ENCODE measurements at places on chromosomes 7 and 10.

GRCh38 chr7:5532536-5533335, 109.1 kb upstream of the TNRC18 start:
- DNase-seq = peak; percentile 40

GRCh38 chr7:96069401-96069800, 252.5 kb downstream of the SLC25A13 start:
- no peak for DNase-seq

DNA sequence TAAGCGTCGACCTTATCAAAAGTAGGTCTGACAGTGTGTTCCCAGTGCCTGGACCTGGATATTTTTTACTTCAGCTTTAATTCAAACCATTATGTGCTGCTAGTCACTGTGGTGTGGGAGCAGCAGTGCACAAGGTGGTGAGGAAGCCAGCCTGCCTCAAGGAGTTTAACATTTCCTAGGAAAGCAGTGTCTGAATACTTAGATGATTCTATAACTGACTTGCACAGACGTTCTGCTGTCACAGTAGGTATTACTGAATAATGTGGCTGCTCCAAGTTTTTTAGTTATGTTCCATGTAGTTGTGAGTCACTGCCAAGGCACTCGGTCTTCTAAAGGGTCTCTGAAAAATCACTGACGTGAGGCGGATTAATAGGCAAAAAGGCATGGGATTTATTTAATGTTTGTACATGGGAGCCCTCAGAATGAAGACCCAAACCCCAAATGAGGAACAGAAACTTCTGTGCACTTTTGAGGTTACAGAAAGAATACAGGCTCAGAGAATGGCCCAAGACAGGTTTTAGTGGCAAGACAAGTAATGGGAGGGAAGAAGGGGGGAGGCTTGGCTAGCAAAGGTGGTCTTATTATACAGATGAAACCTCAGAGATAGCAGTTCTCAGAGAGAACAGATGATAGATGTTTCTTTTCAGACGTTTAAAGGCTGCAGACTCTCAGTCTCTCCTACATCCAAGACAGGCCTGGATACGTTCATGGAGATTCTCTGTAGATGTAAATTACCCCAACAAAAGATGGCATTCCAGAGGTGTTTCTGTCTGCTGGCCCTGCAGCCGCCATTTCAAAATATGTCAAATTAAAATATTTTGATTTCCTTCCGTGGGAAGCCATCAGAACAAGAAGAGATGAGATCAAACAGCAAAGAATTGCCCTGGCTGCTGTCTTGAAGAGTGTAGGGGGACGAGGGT, 209.3 kb downstream of the SDK1 start:
- DNase-seq = no peak

- peak; percentile 58 for DNase-seq
Measured at GRCh38 chr10:110471566-110472139, 26.1 kb upstream of the DUSP5 start.

DNA sequence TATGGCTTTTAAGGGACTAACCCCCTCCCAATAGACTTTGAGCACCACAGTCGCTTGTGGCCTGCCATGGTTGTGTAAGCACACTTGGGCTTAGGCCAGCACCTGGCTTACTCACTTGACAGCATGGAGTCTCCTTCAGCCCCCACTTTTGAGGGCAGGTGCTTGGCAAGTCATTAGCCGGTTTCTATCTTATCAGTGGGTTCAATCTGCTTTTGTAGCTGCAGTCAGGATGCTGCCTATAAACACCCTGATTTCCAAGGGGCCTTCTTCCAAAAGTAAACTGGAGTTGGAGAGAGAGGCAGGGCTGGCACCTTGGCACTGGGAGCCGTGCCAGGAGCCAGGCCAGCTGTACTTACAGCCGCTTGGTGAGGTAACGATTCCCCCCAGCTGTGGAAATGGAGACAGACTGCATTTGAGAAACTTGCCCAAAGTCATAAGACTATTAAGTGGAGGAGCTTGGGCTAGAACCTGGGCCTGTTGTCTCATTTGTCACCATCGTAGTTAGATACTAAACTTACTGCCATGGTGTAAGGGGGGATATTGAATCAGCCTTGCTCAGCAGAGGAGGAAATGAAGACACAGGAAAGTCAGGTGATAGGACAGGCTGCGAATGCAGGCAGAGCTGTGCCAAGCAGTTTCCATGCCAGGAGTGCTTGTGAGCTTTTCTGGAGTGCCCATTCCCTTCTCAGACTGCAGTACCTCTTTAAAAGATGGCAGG, 92.2 kb upstream of the EFCAB10 start:
- no peak for DNase-seq

GRCh38 chr7:70392256-70392876, 739.6 kb upstream of the GALNT17 start:
- no peak for DNase-seq

DNA sequence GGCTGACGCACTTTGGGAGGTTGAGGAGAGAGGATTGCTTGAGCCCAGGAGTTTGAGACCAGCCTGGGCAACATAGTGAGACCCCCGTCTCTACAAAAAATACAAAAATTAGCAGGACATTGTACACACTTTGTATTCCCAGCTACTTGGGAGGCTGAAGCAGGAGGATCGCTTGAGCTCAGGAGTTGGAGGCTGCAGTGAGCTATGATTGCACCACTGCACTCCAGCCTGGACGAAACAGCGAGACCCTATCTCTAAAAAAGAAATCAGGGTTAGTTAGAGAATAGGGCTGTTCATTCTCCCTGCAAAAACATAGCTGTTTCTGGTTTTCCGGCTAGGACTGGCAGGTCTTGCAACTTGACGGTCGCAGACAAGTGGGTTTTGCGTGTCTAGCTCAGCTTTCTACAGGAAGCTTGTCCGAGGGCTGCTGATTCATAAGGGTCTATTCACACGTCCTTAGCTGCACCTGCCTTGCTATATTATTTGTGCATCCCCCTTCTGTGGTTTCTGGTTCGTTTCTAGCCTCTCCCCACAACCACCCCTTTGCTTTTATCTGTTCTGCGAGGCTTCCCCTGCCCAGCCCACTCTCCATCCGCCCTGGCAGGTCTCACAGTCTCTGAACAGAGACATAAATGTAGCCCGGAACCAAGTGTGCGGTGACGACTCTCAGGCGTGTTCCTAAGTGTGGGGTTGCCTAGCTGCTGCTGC, 10.7 kb downstream of the AMZ1 start:
- DNase-seq = no peak

DNA sequence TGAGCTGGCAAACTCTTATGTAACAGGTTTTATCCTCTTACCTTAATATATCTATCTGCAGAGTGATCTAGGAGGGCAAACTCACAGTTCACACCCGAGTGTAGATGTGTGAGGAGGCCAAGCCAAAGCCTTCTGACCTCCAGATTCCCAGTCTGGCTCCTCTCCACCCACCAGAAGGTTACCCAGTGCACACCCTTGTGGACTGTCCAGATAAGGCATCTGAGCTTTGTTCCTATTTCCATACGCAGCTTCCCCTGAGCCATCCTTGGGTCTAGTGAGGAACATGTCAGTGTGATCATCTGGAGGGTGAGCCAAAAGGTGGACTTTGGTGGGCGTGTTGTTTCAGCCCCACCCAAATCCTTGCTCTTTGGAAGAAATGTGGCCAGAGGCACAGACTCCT, 203.0 kb upstream of the MEOX2 start:
- no peak for DNase-seq

GRCh38 chr7:92872701-92873100, 36.3 kb upstream of the CDK6 start:
- no peak for DNase-seq

- no peak for DNase-seq
Measured at GRCh38 chr7:105439174-105439893, 50.6 kb upstream of the SRPK2 start.

- DNase-seq = no peak
Measured at GRCh38 chr7:148458263-148458662, 132.3 kb upstream of the C7orf33 start.

GRCh38 chr7:121384265-121384664, 11.8 kb downstream of the FAM3C start:
- no peak for DNase-seq

DNA sequence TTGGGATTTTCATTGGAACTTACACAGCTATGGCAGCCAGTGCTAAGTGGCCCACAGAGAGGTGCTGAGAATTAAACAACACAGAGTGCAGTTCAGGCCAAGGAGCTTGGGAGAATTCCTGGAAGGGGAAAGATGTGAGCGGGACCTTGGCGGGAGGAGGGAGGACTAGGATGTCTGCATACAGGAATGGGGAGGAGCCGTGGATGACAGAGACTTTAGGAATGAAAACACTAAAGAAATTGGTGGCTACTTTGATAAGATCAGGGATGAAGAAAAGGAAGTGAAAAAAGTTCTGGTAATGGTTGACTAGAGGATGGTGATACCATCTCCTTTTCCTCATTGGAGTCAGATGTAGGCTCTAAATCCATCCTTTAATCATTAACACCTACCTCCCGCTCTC, 234.2 kb upstream of the FZD8 start:
- DNase-seq = no peak

GRCh38 chr7:744854-745430, 17.9 kb upstream of the PRKAR1B start:
- DNase-seq = no peak

GRCh38 chr10:116732573-116732972, 9.8 kb downstream of the HSPA12A start:
- DNase-seq = no peak

DNA sequence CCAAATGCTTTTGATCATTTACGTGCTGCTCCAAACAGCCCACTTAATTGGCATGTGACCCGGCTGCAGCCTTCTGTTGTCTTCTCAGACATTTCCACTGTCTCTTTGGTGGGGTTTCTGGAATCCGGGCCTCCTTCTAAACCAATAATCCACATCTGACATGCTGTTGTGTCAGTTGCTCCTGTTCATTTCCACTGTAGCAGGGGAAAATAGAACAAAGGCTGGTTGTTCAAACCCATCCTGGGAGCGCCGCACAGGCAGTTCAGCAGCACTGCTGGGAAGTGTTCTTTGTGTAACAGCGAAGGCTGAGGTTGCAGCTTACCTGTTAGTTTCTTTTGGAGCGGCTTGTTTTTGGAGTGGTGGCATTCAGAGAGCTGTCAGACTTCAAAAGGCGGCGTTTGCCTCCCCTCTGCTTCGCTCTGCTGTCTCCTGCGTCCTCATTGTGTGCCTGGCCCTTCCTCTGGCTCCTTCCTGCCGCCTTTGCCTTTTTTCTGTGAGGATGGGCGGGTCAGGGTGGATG, 149.4 kb downstream of the SNX10 start:
- no peak for DNase-seq

DNA sequence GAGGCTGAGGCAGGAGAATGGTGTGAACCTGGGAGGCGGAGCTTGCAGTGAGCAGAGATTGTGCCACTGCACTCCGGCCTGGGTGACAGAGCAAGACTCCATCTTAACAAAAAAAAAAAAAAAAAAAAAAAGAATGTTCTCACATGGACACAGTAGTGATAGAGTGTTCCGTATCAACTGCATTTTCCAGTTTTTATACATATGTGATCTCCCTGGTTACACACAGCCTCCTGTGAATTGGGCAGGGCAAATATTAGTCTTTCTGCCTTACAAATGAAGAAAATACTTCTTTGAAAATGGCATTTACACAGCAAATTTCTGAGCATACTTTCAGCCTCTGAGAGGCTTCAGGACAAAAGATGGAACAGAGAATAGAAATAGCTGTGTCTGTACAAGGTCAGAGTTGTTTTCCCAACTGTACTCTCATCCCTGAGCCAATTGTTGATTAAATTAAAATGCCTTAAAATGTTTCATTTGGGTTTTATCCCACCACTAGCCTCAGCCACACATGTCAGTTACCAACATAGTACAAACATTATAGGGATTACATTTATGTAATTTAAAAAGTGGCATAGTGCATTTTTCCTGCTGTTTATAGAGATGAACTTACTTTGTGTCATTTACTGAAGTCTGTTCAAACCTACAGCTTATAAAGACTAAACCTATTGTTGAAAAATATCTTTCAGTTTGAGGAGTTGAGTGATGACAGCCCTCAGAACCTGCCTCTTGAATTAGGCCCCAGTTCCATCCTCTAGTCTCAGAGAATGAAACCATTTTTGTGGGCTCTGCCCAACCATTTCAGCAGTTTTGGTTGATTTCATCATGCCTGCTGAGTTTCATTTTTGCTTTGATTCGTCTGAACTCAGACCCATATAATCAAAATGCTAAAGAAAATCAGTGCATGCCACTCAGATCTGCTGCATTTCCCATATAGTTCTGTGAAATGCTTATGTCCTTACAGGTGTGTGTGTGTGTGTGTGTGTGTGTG, 609.4 kb upstream of the C7orf33 start:
- DNase-seq = no peak

- no peak for DNase-seq
Measured at GRCh38 chr10:73209705-73210104, 37.4 kb downstream of the DNAJC9 start.

DNA sequence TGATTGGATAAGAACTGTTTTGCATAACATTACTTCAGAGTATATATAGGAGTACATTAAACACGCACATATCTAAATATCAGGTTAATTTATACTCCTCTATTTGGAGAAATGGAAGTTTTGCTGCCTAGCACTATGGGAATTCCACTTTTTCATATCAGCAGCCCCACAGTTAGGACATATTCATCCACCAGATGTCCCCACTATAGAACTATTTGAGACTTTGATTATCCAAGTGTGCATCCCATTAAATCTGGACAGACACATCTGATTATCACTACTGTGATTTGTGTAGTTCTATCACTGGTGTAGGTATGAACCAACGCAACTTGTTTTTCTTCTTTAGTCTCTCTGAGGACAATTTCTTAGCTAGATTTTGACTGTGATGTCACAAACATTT, 345.7 kb downstream of the THSD7A start:
- DNase-seq = no peak

DNA sequence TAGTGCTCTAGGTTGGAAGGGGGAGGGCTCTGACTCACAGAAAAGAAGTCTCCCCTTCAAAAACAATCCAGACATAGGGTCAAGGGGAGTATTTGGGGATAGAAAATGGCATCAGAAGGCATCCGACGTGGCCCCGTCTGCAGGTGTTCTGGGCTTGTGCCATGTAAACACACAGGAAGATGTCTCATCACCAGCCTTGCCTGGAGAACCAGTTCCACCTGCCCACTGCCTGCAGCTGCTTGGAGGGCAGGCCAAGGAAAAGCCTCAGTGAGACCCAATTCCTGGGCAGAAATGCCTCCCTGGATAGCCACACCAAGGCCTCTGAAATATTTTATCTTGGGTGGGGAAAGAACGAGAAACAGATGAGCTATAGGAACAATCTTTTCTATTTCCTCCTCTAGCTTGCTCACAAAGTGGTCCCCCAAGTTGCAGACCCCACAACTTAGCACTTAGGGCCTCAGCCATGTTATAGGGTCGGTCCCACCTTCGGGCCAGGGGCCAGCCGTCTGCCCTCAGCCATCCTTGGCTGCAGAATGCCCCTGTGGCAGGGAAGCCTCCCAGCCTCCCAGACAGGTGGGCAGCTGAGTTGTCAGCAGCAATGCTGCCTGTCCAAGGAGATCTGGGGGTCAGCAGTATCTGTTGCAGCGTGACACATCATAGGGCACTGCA, 54.3 kb upstream of the ECHDC3 start:
- DNase-seq = no peak
